Myocyte (in vitro differentiated cells): ENCODE measurements at places on chromosomes 4 and X. TPM values are rescaled to one million over a fixed set of nuclear protein-coding genes. Genes with fewer than 3 reads are reported as not detected.

NIPAL1 gene
- 0.27 and 3.1 TPM in 2 replicates for total RNA-seq

GRCh38 chr4:38396845-38397547 is 267.0 kb upstream of the KLF3 start:
- no peak for DNase-seq

GRCh38 chrX:14529290-14529989 is at the start of gene GLRA2:
Gene GLRA2 (plus strand): TSS chrX:14529536. CDS start chrX:14530058, 522 bp downstream.
- DNase-seq: peak; percentile 31

- peak; percentile 19 for DNase-seq
Measured at GRCh38 chr4:119471259-119471658, 149.3 kb upstream of the FABP2 start.

- DNase-seq: no peak
Measured at GRCh38 chr4:4339504-4340085, 47.3 kb upstream of the NSG1 start.

DNA sequence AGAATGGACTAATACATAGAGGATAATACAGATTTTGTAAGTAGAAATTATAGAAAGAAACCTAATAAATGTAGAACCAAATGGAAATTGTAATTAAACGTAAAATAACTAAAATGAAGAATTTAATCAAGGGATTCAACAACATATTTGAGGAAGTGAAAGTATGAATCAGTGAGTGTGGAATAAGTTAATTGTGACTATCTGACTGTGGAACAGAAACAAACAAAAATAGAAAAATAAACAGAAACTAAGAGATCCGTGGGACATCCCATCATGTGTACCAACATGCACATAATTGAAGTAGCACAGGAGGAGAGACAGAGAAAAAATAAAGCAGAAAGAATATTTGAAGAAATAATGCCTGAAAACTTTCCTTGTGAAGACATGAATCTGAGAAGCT is 208.6 kb upstream of the TACR3 start:
- DNase-seq: no peak

DNA sequence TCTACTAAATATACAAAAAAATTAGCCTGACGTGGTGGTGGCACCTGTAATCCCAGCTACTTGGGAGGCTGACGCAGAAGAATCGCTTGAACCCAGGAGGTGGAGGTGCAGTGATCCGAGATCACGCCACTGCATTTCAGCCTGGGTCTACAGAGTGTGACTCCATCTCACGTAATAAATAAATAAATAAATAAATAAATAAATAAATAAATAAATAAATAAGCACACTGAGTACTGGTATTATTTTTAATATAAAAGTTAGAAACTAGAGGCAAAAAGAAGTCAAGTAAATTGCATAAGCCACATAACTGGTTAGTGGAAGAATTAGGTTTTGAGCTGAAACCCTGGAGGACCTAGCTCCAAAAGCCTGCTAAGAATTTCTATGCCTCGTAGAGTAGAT is 1262.7 kb upstream of the PABPC4L start:
- no peak for DNase-seq
